Small intestine (tissue), 16 donors: ENCODE measurements at places on chromosomes 7 and 10.

GRCh38 chr10:82738592-82738991 is 863.6 kb downstream of the NRG3 start:
- DNase-seq, result no peak

- DNase-seq, result no peak
Observed at GRCh38 chr10:21754410-21755011, 220.5 kb downstream of the MLLT10 start.

- no peak for DNase-seq
Observed at GRCh38 chr10:3107426-3107961, 40.1 kb downstream of the PFKP start.

DNA sequence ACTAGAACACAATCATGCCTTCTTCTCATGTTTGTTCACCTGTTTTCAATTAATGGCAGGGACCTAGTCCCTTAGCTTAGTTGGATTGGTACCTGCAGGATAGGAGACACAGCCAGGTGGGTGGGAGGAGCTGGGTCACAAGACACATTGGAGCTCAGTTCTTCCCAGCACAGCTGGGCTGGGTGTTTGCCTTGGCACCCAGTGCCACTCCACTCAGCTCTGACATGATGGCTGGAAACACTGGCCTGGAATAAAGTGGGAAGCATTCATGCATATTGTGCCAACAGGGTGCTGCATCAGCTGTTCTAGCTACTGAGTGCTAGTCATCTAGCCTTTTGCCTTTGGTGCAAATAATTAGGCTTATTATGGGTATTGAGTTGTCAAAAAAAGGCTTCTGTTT is 226.1 kb downstream of the PTEN start:
- no peak for DNase-seq

DNA sequence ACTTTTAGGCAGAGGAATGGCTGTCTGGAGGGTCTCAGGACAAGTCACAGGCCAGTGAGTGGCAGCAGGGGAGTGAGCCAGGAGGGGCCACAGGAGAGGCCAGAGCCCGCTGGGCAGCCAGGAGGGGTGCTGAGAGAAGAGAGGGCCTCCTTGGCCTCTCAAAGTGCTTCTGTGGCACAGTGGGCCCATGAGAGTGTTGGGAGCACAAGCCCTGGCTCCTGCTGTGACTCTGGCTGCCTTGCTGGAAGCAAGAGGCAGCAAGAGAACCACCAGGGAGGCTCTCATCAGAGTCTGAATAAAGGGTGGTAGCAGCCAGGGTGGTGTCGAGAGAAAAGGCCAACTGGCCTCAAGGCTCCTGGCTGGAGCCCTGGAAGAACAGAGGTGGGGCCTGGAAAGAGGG is 91.1 kb downstream of the VOPP1 start:
- DNase-seq, result no peak

GRCh38 chr10:102815790-102816549 is 21.2 kb downstream of the CYP17A1 start:
- no peak for DNase-seq

- DNase-seq, result no peak
Observed at GRCh38 chr10:122286867-122287266, 15.8 kb downstream of the BTBD16 start.

- DNase-seq, result peak; percentile 17
Observed at GRCh38 chr10:101897633-101898032, 54.0 kb upstream of the KCNIP2 start.
